ENCODE measurements at places on chromosomes 12 and 14.
A peak's percentile ranks its signal among the peaks of the same experiment; 100 is the strongest.

DNA sequence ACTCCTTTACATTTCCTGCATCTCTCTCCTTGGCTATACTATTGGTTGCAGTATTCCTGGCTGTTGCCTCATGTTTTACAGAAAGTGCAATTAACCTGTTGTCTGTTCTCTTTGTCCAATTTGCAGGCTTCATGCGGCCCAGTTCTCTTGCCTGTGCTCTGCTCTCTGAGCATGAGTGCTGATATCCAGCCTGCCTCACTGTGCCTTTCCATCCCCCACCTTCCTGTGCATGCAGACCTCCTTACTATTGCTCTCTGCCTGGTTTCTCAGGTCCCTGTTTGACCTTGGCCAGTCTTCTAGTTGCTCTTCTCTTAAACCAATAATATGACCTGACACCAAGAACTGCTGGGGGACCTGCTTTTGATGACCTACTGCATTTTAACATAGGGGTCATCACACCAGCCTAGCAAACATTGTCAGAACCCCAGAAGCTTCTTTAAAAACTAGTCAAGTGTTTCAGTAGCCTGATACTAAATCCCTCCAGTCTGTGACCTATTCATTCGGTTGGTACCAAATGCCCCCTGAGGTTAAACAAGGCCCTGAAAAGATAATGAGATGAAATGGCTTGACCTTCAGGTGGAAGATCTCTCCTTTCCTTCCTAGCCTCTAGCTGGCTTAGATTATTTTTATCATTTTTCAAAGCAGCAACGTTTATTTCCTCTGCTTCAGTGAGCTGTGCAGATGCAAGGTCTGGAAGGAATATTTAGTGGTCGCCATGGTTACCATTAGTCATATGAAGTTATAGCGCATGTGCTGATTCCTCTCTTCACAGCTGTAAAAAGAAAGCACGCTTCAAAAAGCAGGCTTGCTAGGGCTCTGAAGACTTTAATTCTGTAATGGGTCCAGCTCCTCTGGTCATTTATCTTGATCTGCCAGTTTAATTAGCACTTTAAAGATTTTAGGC is 216.5 kb downstream of the PHLDA1 start:
- no peak for DNase-seq

DNA sequence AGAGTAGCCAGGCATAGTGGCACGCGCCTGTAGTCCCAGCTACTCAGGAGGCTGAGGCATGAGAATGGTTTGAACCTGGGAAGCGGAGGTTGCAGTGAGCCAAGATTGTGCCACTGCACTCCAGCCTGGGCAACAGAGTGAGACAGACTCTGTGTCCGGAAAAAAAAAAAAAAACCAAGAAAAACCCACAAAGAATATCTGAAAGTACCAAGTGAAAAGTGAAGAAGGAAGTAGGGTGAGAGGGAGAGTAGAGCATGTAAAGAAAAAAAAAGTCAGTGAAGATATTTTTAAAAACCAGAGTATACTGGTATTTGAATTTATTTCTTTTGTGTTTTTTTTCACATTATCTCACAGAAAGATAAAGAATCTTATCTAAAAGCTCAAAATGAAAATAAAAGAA is 43.3 kb upstream of the ISM2 start:
- no peak for DNase-seq

DNA sequence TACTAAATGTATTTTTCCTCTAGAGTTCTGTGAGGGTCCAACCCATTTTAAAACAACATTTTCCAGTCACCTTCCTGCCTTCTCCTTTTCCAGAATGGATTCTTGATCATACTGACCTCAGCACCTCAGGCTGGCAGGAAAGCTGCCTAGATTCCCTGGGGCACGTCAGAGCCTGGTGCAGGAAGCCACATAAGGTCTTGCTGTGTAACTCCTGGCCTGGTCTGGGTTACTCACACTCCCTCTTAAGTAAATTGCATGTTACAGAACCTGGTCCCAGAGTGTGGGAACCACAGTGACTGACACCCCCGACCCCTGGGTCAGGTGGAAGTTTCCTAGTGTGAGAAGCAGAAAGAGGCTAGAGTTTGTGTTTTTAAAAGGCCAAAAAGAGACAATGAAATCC is 209.8 kb downstream of the SPTSSA start:
- no peak for DNase-seq

GRCh38 chr12:38158428-38159091 is 158.0 kb upstream of the ALG10B start:
- DNase-seq, result no peak

GRCh38 chr12:48977290-48978281 is 536 bp upstream of the WNT1 start:
- DNase-seq, result peak; percentile 84

DNA sequence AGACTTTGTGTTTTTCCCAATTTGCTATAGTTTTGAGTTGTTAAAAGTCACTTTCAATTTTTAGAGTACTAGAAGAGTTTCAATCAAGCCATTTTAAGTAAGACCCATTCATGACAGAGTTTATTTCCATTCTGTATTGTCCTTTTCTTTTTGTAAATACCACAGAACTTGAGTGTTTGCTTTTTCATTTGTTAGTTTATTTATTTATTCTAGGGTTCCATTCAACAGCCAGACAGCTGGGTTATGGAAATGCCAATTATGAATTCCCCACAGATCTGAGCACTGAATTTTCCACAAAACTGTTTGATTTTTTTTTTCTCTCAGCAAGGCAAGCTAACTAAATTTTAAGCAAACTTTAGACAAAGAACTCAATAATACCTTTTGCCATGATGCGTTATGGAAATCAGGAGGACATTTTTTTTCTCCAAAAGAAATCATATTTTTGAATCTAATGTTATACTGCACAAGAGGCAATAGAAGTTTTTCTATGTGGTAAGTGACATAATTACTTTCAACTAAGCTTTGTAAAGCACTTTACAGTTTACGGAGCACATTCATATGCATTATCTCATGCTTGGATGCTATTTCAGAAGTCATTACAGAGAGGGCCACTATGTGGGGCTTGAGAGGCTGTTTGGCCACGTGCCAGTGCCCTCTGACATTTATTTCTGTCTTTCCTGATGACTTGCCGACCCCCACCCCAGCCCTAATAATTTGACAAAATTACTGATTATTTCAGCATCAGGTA is 181.5 kb downstream of the VRK1 start:
- DNase-seq, result no peak

DNA sequence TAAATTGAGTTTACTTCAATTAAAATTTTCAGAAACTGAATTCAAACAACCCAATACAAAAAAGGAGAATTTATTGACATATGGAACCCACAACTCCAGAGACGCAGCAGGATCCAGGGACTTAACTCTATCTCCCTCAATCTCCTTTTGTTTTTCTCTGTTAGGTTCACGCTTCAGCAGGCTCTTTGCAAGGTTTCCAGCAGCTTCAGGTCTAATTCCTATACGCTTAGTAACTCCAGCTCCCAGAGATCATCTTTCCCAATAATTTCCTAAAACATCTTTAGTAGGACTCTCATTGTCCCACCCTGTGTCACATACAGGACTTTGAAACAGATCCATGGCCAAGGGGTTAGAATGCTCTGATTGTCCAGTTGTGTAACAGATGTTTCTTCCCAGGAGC is 175.2 kb downstream of the RMST start:
- no peak for DNase-seq

DNA sequence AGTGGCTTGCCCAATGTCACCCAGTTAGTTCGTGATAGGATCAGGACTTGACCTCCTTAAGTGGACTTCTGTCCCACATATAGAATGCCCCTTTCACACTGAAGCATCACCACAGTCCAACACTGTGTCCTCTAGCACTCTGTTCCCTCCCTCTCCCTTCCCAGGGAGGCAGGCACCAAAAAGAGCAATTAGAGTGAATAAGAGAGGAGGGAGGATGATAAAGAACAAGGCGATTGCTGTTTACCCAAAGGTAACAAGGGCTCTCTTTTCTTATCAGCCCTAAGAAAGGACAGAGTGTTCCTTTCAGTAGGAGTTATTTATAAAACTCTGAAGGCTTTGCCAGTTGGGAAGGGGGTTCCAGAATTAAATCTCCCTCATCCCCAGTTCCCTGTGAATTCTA is 192.7 kb upstream of the ATP2B1 start:
- no peak for DNase-seq

DNA sequence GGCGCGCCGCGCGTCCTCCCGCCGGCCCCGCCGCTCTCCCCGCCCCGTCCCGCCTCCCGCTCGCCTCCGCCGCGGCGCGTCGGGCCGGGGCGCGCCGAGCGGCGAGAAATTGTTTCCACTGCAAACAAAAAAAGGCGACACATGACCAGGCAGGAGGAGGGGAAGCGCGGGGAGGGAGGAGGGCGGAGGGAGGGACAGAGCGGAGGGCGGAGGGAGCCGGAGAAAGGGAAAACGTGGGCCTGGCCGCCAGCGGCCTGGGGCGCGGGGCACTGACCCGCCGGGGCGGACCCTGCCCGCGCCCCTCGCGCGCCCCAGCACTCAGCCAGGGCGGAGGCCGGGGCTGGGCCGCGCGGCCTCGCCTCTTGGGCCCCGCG is at the start of gene FOXN3:
Gene FOXN3, minus strand, starts transcription at position 143 of the 374 bp plus-strand sequence. CDS start 4,757 bp downstream, outside the sequence.
- peak; percentile 83 for DNase-seq

- DNase-seq, result no peak
Measured at GRCh38 chr14:57403521-57403864, 13.1 kb downstream of the NAA30 start.

DNA sequence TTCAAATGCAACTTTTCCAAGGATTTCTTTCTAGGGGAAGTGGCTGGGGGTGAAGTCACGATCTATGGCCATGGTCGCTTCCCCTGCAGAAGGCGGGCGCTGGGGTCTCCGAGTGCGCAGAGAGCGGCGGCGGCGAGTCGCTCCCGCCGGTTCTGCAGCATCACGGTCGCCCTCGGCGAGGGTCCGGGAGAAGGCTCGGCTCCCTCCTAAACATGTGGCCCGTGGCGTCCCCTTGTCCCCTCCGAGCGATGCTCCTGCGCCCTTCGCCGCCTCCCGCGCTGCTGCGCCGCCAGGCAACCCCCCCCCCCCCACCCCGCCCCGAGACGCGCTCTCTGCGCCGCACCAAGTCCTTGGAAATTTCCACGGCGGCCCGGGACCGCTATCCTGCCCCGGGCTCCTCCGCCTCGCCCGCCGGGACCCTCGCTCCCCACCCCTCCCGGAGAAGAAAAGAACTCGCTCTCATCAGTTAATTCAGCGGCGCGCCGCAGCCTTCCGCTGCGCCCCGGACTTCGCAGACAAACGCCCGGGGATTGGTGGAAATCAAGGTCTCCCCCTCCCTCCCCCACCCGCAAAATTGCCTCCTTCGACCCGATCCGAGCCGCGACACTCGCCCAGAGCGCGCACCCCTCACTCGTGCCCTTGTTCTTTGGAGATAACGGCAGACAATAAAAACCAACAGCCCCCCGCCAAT is at the start of gene ST8SIA1:
Gene ST8SIA1, minus strand, starts transcription at position 298 of the 691 bp plus-strand sequence. CDS start 475 bp downstream, outside the sequence.
- DNase-seq, result peak; percentile 44

GRCh38 chr14:73695082-73695481 is 19.1 kb downstream of the PNMA1 start:
- no peak for DNase-seq

DNA sequence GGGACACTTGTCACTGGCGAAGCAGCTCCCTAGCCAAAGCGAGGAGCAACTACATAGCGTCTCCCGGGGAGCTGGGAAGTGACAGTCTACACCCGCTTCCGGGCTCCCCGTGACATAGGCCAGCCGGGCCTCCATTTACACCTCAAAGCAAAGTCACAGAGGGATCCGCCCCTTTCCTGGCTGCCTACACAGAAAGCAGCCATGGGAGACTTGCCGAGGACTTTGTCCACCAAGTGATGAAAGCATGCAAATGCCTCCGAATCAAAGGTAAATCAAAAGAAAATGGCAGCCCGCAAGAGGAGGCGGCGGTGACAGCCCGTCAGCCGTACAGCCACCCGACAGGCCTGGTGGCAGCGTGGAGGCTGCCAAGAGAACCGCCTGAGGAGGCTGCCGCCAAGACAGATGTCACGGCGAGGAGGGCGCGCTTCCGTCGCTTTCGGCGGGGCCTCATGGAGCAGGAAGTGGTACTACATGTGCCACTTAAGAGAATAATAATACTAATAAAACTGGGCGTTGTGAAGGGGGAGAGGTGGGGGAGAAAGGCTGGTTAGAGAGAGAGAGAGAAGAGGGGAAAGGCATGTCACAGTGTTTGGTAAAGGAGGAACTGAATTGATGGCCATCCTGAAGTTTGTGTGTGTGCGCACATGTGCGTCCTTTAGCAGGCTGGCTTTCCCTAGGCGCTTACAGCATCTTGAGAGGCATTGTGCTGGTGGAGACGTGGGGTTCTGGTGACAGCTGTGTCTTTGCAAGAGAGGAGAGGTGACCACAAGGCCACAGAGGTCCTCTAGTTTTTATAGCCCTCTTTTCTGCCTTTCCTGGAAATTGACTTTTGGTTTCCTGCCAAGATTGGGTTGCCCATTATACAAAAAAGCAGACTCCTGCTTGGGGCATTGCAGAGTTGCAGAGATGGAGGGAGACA is 661.7 kb downstream of the VRK1 start:
- DNase-seq, result peak; percentile 74

DNA sequence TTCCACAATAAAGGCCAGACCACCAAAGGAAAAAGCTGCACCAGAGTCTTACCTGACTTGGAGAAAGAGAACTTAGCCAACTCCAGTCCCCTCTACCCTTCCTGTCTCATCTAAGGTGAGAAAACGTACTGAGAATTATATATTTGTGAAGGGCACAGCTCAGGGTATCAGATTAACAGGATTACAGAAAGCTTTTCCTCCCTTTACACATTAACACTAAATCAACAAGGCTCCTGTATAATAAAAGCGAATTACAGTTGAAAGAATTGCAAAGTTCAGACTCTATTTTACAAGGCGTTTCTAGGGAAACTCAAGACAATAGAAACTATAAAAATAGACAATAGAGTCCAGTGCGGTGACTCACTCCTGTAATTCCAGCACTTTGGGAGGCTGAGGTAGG is 82.7 kb upstream of the RPL10L start:
- DNase-seq, result no peak

GRCh38 chr14:32366256-32366879 is 37.3 kb downstream of the AKAP6 start:
- DNase-seq, result no peak

DNA sequence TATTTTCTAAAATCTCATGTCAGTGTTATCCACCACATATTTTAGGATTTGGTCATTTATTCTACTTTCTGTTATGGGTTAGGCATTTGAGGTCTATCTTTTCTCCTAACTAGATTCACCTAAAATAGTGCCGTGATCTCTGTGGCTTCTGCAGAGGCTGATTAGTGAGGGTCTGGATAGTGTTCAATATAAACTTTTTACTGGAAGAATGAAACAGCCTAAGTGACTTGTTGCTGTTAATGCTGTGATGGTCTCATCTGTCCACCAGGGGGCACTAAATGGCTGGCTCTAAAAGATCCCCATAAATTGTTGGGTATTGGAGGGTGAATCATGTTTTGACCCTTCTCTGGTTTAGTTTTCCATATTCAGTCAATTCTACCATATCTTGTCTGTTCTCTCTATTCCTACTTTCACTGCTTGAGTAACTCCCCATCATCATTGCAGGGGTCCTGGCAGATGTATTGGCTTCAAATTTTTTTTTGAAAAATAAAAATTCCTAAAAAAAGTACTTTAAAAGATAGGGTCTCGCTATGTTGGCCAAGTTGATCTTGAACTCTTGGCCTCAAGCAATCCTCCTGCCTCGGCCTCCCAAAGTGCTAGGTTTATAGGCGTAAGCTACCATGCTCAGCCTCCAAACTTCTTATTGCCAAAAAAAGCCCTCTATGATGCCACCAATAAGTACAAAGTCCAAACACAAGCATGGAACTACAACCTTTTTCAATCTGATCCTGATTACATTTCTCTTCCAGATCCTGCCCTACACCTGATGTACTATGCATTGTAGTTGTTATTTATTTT is 6.9 kb downstream of the PABPN1 start:
- peak; percentile 57 for DNase-seq

GRCh38 chr12:132083614-132083940 is 60.5 kb downstream of the DDX51 start:
- DNase-seq, result no peak

- no peak for DNase-seq
Measured at GRCh38 chr14:79805636-79806035, 405.7 kb downstream of the DIO2 start.
